ENCODE measurements at places on chromosomes 2 and 18. TPM values are rescaled to one million over a fixed set of nuclear protein-coding genes. Genes with fewer than 3 reads are reported as not detected.

Gene EVX2
- polyA plus RNA-seq = not detected

DNA sequence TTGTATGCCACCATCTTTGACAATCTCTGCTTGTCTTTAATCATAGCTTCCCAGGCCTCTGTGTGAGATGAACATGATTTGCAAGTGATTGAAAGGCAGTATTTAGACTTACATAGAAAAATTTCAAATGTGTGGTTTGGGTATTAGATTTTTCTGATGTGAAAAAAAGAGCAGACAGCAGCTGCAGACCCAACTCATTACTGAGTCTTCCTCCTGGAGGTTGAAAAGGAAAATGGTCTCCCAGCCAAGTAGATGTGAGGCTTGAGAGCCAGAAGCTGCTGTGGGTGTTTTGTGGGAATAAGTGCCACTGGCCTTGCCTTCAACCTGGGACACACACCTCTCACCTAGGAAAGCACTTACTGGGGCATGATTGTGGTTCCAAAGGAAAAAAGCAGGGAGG, 92.5 kb downstream of the KCTD18 start:
- no peak for DNase-seq

Gene TRIM54
- not detected for polyA plus RNA-seq

Gene OR6B2
- not detected for polyA plus RNA-seq

Gene WNT6
- 0.39 TPM for polyA plus RNA-seq

DNA sequence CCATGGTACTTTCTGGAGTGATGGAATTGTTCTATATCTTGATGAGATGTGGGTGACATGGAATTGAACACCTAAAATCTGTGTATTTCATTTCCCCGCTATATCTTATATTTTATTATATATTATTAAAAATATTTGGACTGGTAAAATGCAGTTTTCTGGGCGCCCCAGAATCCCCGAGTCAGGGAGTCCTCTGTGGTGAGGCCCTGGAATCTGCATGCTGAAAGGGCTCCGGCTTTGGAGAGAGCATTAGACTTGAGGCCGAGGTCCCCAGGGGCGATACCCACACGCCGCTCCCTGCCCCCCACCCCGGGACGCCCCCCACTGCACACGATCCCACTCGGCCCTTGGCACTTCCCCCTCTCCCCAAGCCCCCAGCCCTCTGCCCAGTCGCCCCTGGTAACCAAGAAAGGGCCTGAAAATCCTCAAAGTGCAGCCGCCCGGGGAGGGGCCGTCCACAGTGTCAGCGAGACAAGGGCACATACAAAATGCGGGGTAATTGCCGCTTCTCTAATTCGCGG, 126.0 kb downstream of the ZFP36L2 start:
- no peak for DNase-seq

- DNase-seq = no peak
Measured at GRCh38 chr2:69308338-69308737, 78.7 kb downstream of the GFPT1 start.

- no peak for DNase-seq
Measured at GRCh38 chr18:22912835-22913234, 20.3 kb upstream of the RBBP8 start.

- no peak for DNase-seq
Measured at GRCh38 chr18:3183103-3183717, 36.6 kb downstream of the MYOM1 start.

- DNase-seq = no peak
Measured at GRCh38 chr2:184551626-184552025, 46.7 kb upstream of the ZNF804A start.

Gene DOK6
- 0.13 TPM for polyA plus RNA-seq

Gene RAB1A
- 53.9 TPM for polyA plus RNA-seq

Measured in CD8-positive, alpha-beta memory T cell (primary cell).